Left lobe of liver (tissue), 2 donors: ENCODE measurements at places on chromosomes 1 and 21.

GRCh38 chr1:2508180-2508579, 18.2 kb downstream of the PANK4 start:
- DNase-seq = no peak

GRCh38 chr1:39576016-39576657, 453 bp downstream of the PABPC4 start:
- DNase-seq = peak; percentile 53

DNA sequence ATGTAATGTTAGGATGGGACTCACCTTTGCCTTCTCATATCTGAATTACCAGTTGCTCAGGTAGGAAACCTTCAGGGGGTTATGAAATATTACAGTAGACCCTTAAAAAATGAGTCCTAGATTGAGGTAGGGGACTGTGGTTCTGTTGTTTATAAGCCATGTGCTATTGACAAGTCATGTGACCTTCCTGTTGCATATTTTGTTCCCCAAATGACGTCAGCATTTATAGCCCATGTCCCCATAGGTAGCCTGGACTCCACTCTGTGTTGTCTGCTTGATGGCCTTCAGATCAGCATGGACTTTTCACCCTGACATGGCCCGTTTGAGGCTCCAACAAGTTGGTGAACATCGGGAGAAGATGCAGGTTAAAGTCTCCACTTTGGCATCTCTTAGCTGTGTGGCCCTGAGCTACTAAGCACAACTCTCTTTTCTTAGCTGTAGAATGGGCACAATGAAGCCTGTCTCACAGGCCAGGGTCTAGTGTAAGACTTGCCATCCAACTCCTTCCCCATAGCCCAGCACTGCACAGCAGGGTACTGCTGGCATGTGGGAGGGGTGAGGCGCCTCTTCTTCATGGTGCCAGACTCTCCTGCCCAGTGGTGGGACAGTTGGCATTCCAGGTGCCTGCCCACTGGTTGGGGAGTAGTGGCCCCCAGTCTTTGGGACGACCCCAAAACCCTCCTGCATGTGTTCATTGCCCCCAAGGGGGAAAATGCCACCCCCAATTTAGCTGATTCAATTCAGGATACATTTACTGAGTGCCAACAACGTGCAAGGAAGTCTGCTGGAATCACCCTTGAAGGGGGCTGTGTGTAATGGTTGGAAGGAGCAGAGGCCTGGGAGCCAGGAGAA, 36.1 kb upstream of the TTC22 start:
- DNase-seq = peak; percentile 23

DNA sequence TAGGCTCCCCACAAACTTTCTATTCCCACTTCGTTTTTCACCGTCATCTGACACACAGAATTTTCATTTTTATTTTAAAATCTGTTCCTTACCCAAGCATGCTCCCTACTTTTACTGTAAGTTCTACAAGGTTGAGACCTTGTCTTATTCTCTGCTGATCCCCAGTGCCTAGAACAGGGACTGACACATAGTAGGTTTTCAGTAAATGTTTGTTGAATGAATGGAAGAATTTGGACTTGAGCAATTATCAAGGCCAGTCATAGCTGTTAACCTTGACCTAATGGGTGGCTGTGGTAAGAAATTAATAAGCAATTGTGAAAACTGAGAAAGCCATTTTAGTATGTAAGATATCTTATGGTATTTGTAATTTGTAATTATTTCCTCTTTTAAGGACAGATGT, 71.1 kb downstream of the LAMC1 start:
- no peak for DNase-seq

GRCh38 chr1:162218975-162219374, 149.5 kb downstream of the NOS1AP start:
- DNase-seq = no peak

DNA sequence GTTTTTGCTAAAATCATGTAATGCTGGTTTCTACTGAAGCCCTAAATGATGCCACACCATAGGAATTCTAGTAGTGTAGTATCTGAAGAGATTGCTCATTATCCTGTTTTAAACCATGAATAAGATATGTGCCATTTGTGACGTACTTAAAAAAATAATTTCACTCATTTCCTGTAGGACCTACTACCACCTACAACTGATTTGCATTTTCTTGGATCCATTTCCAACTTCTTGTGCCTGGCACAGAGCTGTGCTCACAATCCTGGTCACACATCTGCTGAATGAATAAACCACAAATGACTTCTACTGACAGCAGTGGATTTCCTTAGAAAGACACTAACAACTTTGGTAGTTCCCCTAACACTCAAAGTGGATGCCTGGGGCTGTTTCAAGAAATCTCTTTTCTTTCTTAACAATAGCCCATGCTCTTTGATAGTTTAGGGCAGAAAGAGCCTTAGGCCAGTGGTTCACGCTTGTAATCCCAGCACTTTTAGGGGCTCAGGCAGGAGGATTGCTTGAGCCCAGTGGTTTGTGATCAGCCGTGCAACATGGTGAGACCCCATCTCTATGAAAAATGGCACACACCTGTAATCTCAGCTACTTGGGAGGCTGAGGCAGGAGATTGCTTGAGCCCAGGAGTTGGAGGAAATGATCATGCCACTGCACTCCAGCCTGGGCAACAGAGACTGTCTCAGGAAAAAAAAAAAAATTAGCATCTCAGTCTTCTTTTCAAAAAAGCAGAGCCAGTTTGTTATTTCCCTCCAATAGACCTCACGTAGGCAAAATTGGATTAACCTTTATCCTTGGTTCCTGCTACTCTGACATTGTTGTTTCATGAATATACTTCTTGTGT, 13.0 kb upstream of the BATF3 start:
- no peak for DNase-seq

GRCh38 chr1:213512316-213512715, 461.3 kb downstream of the RPS6KC1 start:
- DNase-seq = no peak

DNA sequence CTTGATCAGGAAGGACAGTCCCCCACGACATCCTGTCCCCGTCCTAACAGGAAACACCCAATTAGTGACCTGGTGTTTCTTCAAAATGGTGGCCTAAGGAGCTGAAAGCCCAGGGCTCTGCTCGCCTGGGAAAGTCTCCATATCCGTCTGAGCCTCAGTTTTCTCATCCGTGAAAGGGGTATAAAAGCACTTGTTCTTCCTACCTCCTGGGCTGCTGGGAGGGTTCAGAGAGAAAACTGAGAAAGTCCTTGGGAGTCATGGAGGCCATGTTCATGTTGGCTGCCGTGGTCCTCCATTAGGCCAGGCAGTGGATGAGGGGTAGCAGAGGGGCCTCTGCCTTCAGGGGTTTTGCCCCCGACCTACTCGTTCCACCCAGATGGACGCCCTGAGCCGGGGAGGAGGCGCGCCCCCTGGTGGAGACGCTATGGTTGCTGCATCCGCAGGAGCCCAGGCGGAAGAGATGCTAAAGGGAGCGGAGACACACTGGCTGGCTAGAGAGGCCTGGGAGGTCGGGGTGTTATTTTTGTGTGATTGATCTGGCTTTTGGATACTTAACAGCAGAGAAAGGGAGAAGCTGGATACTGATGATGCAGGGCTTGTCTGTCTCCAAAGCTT, 113.5 kb downstream of the PRDM2 start:
- no peak for DNase-seq

DNA sequence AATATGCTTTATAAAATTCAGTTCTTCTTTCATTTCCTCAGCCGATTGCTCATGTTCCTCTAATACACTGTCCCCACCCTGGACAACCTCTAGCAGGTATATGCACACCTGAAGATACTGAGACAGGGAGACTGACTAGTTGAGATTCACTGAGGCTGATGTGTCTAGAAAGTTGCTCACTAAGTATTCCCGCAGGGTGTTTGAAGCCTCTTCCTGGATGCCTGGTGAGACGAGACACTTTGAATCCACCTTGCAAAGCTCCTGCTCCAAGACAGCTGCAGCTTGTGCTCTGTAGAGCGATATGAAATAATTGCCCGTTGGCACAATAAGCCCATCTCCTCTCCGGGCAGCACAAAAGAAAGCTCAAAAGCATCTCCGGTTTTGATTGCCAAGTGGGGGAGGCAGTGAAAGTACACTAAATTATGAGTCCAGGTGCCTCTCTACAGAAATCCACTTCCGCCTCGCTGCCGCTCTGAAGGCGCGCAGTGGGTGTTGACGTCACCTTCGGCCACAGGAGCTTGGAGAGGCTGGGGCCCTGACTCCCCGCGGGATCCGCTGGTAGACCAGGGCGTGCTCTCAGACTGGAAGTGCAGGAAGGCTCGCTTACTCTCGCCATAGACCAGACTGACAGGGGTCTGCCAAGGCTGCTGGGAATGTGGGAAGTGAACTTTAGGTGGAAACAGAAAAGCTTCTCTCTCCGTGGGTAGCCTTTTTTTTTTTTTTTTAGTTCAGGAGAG, 46.3 kb downstream of the GPA33 start:
- DNase-seq = peak; percentile 74
